ENCODE measurements at places on chromosomes 2 and 18.

GRCh38 chr18:76772665-76773064 is 49.7 kb upstream of the ZNF236 start:
- DNase-seq: no peak
- no peaks in the 10 kb centered on the region for H3K36me3 ChIP-seq
- no peaks in the 10 kb centered on the region for H3K4me1 ChIP-seq
- no peaks in the 10 kb centered on the region for H3K27me3 ChIP-seq

GRCh38 chr2:232950751-232951150 is 62.3 kb downstream of the NGEF start:
- no peaks in the 10 kb centered on the region for H3K36me3 ChIP-seq
- H3K4me1 ChIP-seq: no peaks in the 10 kb centered on the region
- no peak for DNase-seq
- H3K27me3 ChIP-seq: peaks cover 3% of the 10 kb centered on the region
- H3K27ac ChIP-seq: no peak overlapping the region

DNA sequence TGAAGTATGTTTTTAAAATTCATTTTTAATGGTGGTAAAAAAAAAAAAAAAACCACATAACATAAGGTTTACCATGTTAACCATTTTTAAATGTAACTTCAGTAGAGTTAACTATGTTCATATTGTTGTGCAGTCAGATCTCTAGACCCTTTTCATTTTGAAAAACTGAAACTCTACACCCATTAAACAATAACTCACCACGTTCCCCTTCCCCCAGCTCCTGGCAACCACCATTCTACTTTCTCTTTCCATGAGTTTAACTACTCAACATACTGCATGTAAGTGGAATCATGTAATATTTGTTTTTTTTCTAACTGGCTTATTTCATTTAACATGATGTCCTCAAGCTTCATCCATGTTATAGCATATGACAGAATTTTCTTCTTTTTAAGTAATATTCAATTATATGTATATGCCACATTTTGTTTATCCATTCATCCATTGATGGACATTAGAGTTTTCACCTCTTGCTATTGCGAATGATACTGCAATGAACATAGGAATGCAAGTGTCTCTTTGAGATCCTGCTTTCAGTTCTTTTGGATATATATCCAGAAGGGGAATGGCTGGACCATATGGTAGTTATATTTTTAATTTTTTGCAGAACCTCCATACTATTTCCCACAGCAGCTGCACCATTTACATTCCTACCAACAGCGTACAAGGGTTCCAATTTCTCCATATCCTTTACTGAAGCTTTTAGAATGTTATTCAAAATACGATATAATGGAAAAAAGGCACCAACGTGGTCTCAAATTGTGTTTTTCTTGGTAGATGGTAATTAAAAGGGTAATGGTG is 91.0 kb downstream of the SPTBN1 start:
- H3K4me3 ChIP-seq: no peak overlapping the region
- H3K4me1 ChIP-seq: no peaks in the 10 kb centered on the region
- no peak for DNase-seq

- H3K27me3 ChIP-seq: peaks cover 4% of the 10 kb centered on the region
- no peaks in the 10 kb centered on the region for H3K4me1 ChIP-seq
- no peaks in the 10 kb centered on the region for H3K36me3 ChIP-seq
- no peak overlapping the region for H3K27ac ChIP-seq
Observed at GRCh38 chr18:468955-469790, 31.3 kb downstream of the COLEC12 start.

DNA sequence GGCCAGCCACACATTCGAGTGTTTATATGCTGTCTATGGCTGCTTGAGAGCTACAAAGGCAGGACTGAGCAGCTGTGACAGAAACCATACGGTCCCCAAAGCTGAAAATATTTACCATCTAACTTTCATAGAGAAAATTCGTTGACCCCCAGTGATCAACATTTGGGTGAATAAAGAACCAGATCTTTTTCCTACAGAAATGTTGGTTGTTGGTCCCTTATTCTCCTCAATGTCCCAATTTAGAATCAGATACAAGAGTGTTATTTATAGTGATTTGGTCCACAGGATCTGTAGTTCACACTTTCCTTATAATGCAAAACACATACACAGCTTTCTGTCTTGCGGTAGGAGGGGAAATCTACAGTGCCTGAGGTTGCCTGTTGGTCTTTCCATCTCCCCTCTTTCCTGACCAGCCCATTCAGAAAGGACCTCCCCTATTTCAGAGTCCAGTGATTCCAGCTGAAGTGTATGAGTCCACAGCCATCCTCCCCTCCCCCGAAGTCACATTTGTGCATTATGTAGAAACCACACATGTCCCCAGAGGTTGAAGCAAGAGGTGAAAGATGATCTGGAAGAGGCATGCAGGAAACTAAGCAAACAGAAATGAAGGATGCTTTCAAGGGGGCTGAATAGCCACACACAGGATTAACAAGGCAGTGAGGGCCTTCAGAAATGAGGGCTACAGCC is 61.9 kb downstream of the SPRED2 start:
- H3K27me3 ChIP-seq: no peaks in the 10 kb centered on the region
- no peak overlapping the region for H3K4me3 ChIP-seq
- H3K27ac ChIP-seq: no peak overlapping the region
- H3K36me3 ChIP-seq: no peaks in the 10 kb centered on the region

DNA sequence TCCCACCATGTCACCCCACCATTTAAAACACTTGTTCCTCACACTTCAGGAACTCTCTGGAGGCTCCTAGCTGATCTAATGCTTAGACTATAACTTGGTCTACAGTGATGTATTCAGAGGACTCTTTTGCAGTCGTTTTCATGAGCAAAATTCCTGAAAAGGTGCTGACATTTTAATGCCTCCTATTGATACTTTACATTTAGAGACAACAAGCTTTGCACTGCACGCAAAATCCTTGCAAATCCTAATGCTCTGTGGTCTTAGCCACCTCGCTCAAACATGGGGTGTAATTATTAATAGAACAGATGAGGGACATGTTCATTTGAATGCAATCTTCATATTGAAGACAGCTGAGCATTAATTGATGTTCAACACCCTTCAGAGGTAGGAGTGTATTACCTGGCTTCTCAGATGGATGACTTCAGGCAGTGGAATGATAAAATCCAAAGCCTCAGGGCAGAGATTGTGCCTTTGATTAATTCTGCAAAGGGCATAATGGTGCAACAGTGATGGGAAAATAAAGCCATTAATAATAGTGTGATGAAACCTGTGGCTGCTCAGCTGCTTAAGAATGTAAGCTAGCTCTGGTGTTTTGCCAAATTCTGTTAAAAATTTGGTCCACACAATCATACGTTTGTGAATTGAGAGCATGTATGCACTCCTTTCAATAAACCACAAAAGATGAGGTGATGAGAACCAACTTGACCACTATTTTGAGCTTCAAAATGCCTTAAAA is 5.4 kb downstream of the CTAGE1 start:
- DNase-seq: no peak
- H3K27ac ChIP-seq: no peak overlapping the region
- H3K4me1 ChIP-seq: no peaks in the 10 kb centered on the region
- H3K36me3 ChIP-seq: no peaks in the 10 kb centered on the region
- H3K4me3 ChIP-seq: no peak overlapping the region

- no peaks in the 10 kb centered on the region for H3K27me3 ChIP-seq
- H3K4me1 ChIP-seq: no peaks in the 10 kb centered on the region
- H3K27ac ChIP-seq: no peak overlapping the region
- H3K36me3 ChIP-seq: no peaks in the 10 kb centered on the region
- DNase-seq: no peak
Observed at GRCh38 chr18:8813611-8814010, 108.3 kb downstream of the MTCL1 start.

DNA sequence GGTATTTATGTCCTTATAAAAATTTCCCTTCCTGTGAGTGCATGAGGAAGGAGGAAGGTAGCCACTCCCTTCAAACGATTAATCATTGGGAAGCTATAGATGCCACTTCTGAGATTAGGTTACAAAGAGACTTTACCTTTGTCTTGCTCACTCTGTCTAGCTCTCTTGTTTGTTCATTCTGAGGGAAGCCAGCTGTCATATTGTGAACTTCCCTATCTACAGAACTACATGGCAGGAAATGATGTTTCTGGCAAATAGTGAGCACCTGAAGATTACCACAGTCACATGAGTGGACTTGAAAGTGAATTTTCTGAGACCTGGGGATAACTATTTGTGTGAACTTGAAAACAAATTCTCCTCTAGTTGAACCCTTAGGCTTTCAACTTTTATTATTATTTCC is 776.8 kb downstream of the CCDC85A start:
- no peaks in the 10 kb centered on the region for H3K36me3 ChIP-seq
- no peaks in the 10 kb centered on the region for H3K27me3 ChIP-seq
- no peak for DNase-seq
- H3K4me1 ChIP-seq: no peaks in the 10 kb centered on the region

DNA sequence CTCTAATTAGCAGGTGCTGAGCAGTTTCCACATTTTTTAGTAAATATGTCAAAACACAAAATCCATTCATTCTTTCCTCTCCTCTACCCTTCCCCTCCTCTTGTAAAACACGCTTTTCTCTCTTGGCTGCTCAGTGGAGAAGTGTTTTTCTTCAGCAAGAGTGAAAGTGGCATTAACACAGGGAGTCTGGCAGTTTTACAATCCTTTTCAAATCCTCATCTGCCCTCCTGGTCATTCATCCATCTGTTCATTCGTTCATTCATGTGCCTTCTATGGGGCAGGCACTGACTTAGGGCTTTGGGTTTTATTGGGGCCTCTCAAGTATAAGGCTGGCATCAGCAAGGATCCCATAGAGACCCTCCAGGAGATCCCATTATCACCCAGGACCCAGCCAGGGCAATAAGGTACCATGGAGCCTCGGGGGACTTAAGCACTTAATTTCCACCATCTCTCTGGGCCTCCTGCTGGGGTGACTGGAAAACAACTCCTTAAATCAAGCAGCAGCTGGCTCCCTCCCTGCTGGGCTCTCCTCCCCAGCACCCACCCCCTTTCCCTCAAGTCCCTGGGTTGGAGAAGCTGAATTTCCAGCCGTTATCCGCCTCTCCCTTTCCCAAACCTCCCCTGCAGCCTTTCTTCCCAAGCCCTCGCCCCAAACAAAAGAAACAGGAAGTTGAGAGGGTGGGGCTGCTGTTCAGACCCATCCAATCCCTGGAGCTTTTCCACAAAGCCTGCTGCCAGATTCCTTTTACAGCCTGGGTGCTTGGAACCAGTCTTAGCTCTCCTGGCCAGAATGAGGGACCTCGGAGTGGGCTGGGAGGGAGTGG is 32.6 kb downstream of the MARCHF4 start:
- no peaks in the 10 kb centered on the region for H3K36me3 ChIP-seq
- DNase-seq: no peak
- H3K4me3 ChIP-seq: no peak overlapping the region
- H3K4me1 ChIP-seq: no peaks in the 10 kb centered on the region
- H3K27me3 ChIP-seq: peaks cover 22% of the 10 kb centered on the region

GRCh38 chr18:10053861-10054260 is 140.0 kb downstream of the VAPA start:
- no peaks in the 10 kb centered on the region for H3K4me1 ChIP-seq
- H3K36me3 ChIP-seq: no peaks in the 10 kb centered on the region
- no peak overlapping the region for H3K4me3 ChIP-seq
- no peak overlapping the region for H3K27ac ChIP-seq
- no peaks in the 10 kb centered on the region for H3K27me3 ChIP-seq
